ENCODE measurements at places on chromosomes 2 and 18. TPM values are rescaled to one million over a fixed set of nuclear protein-coding genes. Genes with fewer than 3 reads are reported as not detected.

- no peak for DNase-seq
These were observed 67.9 kb upstream of the ALPP start for GRCh38 chr2:232310696-232311095.

- no peak for DNase-seq
These were observed 163.9 kb downstream of the COL4A4 start for GRCh38 chr2:227000123-227000522.

DNA sequence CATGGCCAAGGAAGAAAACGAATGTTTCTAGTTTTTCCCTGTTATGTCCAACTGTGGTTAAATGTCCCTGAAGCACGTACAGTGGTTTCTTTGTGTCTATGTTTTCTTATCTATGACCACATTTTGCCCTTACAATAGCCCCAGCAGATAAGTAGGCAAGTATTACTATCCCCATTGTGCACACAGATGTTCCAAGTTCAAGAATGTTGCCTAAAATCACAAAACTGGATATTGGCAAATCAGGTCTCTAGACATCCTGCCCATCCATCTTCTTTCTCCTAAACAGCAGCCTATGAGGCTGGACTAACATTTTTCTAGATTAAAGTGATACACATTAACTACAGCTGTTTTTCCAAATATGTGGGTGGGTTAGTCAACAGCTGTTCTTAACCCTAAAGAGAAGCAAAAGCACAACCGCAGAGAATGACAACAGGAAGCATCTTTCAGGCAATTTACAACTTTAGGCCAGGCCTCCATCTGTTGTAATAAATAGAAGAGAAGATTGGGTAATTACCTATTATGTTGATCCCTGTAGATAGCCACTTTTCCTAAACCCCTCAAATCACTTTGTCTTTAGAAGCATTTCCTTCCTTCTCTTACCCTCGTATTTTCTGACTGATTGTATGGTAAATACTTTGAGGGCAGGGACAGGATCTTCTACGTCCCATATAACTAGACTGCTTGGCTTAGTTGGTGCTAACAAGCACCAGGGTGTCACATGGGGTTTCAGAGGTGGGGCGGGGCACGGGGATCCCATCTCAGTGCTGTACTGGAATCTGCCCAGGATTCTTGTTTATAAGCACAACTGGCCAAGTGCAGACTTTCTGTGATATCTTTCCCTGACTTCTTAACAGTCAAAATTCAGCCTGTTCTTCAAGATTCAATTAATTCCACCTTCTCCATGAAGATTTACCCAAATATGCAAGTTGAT lies 132.1 kb upstream of the SETBP1 start:
- DNase-seq = no peak

- no peak for DNase-seq
These were observed 318.9 kb downstream of the CNTNAP5 start for GRCh38 chr2:124343827-124344498.

DNA sequence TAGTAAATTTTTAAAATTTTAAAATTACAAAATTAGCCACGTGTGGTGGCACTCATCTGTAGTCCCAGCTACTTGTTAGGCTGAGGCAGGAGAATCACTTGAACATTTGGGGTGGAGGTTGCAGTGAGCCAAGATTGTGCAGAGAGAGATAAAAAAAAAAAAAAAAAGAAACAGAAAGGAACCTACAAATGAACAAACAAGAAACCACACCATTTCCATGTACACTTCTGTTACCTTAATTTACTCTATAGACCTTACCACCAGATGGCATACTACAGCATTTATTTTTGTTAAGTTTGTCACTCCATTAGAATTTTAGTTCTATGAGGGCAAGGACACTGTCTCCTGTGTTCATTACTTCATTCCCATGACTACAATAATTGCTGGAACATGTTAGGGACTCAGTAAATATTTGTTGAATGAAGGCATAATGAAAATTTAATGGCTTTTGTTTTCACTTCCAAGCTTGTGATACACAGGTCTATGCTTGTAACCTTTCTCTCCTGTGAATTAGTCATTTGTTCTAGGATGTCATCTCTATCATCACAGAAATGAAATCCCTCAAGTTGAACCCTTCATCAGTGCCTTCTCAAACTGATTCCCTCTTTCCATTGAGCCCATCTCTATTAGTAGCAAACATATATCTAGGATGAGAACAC lies 76.0 kb downstream of the ARHGAP15 start:
- DNase-seq = no peak

- DNase-seq = no peak
These were observed 127.6 kb upstream of the LINC00305 start for GRCh38 chr18:64276311-64277090.

DNA sequence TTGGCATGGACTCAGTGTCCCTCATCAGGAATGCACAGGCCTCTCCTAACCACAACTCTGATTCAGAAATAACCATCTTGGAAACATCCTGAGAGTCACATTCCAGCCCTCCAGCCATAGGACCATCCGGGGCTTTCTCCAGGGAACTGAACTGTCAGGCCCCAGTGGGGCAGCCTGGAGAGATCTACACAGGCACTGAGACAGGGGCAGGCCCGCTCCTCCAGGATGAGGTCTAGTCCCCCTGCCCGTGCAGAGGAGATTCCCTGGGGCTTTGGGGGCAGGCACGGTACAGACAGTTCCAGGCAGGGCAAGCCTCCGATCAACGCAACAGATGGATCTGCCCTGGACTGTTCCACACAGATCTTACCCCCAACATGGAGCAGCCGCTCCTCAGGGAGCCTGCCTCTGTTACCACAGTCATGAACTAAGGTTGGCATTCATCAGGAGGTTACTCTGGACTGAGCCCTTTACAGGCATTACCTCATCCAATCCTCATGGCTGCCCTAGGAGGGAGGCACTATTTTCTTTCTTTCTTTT lies 12.0 kb downstream of the KCNK3 start:
- no peak for DNase-seq

DNA sequence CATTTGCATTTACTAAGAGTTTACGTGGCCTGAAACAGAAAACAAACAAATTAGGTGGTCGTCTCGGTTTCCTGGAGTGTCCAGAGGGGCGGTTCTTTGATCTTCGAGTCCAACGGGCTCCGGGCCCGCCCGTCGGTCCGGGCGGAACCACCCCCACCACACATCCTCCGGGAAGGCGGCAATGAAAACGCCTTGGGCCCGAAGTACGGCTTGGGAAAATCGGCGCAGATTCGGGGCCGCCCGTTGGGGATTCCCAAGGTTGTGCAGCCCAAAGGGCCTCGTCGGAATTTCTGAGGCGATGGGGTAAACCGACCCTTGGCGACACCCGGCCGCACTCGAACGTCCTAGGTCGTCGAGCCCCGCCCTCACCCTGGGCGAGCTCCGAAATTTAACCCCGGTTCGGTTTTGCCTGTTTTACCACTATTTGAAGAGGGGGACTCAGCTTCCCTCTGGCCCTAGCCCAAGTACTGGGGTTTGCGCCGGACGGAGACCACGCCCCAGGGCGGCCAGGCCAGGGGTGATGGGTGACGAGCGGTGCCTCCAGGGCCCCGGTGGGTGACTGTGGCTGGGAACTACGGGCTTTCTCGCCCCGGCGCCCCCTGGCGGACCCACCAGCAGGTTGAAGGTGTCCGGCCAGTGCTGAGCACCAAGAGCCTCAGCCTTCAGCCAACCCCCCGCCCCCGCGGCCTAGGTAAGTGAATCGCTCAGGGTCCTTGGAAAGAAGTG lies 1.9 kb upstream of the CFAP53 start:
- DNase-seq = no peak

The GAD1 gene
- 5.6 TPM for total RNA-seq

The OTOS gene
- not detected for total RNA-seq

The TSHZ1 gene
- total RNA-seq = 5.1 TPM

The ANKRD30BL gene
- total RNA-seq = not detected
